NCI-H69 (cell line): ENCODE measurements at places on chromosomes 12 and 14.

DNA sequence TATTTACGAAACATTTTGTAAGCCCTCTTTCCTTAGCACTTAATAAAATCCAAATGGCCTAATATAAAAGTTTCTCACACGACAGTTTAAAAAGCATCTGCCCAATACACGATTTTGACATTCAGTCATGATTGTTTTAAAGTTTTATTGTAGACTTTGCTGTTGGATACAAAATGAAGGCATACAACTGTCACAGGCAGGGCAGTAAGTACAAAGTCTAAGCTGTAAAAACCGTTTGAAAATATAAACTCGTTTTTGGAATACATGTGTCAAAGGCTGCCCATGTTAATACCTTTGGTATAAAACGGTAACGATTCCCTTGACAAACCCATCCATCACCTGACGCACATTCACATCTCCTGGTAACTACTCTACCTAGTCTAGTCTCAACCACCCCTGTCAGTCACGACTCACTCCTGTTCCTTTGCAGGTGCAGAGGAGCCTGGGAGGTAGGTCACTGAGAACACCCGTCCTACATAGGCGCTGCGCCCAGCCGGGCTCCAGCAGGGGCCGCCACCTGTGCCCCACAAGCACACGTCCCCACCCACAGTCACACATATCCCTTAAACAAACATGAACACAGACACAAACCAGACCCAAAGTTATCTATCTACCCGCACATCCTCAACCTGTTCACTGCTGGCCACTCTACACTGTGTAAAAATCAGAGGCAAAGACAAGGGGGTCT lies 27.1 kb downstream of the KCTD10 start:
- no peak for DNase-seq

- peak; percentile 92 for DNase-seq
Observed at GRCh38 chr14:49970474-49971147, 77.7 kb downstream of the ARF6 start.

GRCh38 chr14:32601906-32602305 lies 272.8 kb downstream of the AKAP6 start:
- DNase-seq, result no peak

GRCh38 chr14:99698642-99699041 lies 14.5 kb downstream of the CYP46A1 start:
- DNase-seq, result no peak

DNA sequence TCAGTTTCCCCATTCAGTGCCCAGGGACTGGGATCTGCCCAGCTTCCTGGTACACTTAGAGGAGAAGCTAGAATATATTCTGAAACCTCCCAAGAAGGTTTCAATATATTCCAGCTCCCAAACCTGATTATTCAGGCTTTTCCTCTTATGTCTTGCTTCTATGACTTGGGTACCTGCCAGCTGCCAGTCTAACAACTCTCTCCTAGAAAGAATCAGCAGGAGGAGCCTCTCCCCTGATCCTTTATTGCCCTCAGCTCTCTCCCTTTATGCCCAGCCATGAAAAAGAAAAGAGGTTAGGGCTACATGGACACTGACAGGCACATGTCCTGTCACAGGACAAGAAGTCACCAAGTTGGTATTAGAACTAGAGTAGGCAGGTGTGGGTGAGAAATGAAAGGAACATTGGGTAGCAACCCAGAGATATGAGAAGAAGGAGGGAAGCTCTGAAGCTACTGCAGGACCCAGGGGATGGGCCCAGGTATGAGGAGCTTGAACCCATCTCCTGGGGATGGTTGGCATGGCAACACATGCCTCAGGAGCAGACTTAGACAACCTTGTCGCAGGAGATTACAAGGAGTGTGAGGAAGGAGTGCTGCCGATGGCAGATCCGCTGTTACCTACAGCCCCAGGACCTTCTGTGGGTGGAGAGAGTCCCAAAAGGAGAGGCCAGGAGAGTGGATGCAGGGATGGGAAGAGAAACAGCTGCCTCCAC lies 2.0 kb upstream of the CACNB3 start:
- DNase-seq, result peak; percentile 47

GRCh38 chr14:68714991-68715924 lies 77.6 kb downstream of the ZFP36L1 start:
- peak; percentile 17 for DNase-seq

GRCh38 chr14:71711125-71711524 lies 221.1 kb upstream of the RGS6 start:
- no peak for DNase-seq

DNA sequence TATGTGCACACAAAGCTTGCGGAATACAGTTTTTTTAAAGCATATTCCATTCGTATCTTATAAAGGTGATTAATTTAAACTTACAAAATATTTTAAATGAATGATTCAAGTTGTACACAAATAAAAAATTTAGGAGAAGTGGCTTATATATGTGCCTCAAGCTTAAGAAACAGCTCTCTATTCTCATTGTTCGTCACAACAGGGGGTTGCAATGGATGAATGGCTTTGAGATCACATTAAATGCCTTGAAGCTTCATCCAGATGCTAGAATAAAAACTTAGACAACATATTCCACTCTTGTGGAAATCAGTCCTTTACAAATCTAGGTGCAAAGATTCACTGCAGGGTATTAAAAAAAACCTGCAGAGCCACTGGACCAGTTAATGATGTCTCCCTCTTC lies 303.9 kb upstream of the LRFN5 start:
- peak; percentile 79 for DNase-seq

DNA sequence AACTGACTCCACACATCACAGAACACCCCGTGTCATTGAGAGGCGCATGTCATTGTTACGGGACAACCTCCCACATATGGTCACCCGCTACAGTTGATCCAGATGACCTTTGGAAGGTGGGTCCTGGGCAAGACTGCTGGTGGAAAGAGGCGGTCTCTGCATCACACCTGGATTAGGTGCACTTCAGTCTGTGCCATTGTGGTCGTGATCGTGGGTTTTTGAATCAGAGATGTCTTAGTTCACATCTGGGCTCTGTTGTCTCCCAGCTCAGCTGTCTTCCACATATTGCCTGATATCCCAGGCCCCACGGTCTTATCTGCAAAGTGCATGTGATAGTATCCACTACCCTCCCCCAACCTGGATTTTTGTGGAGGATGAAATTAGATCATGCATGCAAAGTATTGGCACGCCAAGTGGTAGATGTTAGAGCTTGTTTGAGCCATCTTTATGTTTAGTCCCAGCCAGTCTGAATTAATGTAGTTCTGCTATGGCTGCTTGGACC lies 208.7 kb upstream of the FOXN3 start:
- peak; percentile 61 for DNase-seq

DNA sequence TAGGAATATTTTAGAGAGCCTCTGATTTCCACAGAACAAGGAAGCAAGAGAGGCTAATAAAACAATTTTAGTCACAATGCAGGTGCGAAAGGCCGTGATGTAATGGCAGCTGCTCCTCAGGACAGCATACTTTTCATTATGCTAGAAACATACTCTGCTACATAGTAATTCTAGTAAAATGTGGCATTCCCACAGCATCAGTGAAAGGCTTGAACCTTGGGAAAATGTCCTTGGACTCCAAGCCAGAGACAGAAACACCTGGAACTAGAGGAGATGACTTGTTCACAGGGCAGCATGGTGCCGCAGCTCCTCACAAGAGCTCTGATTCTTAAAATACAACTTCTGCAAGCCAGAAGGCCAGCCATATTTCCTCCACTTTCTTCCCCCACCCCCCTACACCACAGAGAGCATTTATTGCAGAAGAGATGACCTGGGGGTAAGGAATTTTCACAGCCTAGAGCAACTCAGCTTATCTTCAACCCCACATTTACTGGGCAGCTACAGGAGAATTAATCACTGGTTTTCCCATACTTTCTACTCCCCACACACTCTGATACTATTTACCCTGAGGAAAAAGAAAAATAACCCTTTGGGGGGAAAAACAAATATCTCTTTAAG lies 15.8 kb downstream of the ABCC9 start:
- DNase-seq, result no peak

DNA sequence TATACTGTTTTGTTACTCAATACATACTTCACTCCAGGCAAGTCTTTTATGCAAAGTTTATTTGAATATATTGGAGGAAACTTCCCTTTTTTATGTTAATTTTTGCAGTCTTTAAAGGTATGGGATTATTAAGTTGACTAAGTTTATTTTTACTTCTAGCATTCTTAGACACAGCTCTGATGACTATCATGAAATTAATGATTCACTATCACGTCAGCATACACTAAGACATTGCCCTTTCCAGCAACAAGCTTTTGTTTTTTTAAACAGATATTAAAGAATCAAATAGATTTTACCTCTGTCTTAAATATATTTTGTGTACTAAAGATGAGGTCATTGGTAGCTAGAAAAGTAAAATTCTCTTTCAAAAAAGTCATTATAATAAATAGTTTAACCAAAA lies 52.1 kb downstream of the DERA start:
- DNase-seq, result no peak

DNA sequence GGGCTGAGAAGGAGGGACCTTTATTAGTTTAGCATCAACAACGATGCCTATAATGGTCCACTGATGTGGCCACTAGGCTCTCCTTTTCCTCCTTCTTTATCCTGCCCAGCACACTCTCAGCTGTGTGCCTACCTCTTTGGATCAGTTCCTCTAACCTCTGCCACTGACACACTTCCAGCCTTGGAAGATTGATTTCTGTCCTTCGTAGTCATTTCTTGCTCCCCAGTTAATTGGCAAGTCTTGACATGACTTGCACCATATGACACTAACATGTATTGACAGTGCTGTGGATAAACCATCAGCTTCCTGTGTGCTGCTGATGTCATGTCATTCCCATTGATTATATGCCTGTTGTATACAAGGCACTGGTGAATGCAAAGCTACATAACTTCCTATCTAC lies 90.2 kb upstream of the PLEKHG7 start:
- DNase-seq, result no peak

DNA sequence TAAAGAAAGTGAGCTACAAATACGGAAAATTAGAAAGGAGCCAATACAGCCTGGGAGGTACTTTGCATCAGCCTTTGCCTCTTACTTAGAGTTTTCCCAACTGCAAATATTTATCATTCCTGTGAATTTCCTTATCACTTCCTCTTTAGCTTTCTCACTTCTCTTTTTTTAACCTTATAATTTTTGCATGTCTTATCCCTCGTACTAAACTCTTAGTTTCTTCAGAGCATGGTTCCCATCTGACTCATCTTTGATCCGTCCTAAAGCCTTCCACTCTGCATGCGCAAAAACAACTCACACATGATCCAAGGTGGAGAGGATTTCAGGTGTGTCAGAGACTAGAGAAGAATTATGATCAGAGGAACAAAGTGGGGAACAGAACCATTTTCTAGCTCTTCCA lies 9.6 kb upstream of the SNAPC1 start:
- no peak for DNase-seq

GRCh38 chr14:54356172-54356571 lies 40.6 kb upstream of the CDKN3 start:
- peak; percentile 47 for DNase-seq

- no peak for DNase-seq
Observed at GRCh38 chr12:117421068-117421752, 59.8 kb upstream of the NOS1 start.

DNA sequence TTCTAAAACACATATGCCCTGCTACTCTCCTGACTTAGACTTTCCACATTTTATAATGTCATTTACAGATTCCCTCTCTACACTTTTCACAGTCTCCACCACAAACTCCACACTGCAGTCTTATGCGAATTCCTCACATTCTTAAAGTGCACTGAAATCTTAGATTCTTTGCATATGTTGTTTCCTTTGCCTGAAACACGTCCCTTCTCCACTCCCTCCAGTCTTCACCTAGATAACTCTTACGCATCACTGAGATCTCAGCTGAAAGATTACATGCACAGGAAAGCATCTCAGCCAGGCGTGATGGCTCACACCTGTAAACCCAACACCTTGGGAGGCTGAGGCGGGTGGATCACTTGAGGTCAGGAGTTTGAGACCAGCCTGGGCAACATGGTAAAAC lies 3.8 kb upstream of the ARHGAP9 start:
- DNase-seq, result no peak

GRCh38 chr12:76890151-76891143 lies 11.6 kb upstream of the CSRP2 start:
- peak; percentile 28 for DNase-seq

GRCh38 chr12:87231818-87232217 lies 797.4 kb downstream of the C12orf50 start:
- peak; percentile 33 for DNase-seq

DNA sequence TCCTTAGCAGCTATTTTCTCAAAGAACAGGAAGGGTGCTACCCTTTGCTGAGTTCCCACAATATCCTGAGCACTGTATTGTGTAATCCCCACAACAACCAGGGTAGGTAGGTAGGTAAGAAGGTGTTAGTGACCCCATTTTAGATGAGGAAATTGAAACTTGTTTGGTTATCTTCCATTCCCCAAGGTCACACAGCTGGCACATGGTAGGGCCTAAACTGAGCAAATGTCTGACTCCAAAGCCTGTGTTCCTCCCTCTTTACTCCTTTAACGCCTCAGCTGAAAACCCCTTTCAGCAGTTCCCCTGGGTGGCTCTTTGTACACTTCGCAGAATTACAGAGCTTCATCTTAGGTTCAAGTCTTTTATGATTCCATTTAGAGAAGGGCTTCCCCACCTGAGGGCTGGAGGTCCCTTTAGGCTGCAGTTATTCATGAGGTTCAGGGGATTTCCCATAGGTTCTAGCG lies 26.5 kb upstream of the RIC8B start:
- DNase-seq, result no peak

- DNase-seq, result peak; percentile 88
Observed at GRCh38 chr14:85533023-85533860, 3.3 kb downstream of the FLRT2 start.

GRCh38 chr12:123849517-123849916 lies 87.4 kb downstream of the DNAH10 start:
- no peak for DNase-seq

DNA sequence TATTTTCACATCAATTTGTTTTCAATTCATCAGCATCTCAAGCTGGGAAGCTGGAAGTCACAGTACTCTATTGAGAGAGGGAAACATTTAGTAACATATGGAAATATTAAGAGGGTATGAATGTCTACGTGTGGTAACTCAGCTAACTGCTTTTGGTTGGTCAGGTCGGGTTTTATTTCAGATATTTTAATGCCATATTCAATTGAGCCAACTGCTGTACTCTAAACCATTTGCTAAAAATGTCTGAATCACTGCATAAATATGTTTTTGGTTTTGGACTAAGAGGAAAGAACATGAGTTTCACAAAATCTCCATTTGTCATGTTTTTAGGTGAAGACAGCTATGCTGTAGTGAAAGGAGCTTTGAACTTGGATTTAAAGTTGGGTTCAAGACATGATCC lies 18.9 kb upstream of the PPFIBP1 start:
- no peak for DNase-seq

DNA sequence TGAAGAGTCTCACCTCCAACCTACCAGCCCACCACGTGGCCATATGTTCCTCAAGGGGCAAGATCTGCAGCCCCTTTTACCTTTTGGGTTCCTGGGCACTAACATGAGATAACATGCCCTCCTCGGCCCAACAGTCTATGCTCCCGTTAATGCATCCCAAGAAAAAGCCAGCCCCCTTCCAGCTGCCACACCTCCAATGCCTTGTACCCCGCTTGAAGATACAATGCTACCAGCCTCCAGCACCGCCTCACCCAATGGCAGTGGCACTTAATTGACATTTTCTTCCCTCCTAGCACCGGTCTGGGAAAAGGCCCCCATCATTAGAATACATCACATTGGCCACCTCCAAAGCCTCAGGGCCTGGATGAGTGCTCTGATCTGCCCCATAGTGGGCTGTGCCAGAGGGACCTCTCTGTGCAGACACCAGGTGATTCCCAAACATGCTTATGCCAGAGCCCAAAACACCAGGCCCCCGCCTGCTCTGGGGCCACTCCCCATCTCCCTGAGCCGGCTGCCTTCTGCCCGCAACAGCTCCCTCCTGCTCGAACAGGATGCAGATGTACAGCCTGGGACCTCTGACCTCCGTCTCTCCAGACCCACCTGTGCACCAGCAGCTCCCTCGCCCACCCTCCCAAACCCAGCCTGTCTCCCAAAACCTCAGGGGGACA lies 118.3 kb downstream of the NCOR2 start:
- DNase-seq, result no peak
